ENCODE measurements at places on chromosomes 3 and 15.
A peak's percentile ranks its signal among the peaks of the same experiment; 100 is the strongest.

DNA sequence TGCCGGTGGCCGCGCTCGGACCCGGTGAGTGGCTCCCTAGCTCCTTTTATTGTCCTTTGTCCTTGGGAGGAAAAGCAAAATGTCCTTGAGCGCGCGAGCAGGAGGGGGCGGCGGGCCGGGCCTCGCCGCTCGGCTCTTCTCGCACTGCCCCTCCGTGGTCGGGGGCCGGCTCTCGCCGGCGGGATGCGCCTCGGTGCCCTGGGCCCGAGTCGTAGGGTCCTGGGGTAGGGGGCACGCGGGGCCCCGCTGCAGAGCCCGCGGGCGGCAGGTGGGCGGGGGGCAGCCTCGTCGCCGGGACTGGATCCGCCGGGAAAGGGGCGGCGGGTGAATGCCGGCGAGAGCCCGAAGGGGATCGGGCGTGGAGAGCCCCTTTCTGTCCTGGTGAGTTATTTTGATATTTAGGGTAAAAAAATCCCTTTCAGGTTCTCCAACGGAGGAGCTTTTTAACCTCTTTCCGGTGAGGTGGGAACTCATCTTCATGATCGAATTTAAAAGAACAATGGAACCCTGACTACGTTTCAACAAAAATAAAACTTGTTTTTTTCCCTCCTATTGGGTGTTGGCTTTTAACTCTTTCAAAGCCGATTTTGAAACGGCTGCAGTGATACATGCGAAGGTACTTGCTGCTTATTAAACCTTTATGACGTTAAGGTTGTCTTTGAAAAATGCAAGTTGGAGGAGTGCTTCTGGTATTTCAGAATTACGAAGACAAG, 16.8 kb upstream of the CHD2 start:
- DNase-seq, result no peak

DNA sequence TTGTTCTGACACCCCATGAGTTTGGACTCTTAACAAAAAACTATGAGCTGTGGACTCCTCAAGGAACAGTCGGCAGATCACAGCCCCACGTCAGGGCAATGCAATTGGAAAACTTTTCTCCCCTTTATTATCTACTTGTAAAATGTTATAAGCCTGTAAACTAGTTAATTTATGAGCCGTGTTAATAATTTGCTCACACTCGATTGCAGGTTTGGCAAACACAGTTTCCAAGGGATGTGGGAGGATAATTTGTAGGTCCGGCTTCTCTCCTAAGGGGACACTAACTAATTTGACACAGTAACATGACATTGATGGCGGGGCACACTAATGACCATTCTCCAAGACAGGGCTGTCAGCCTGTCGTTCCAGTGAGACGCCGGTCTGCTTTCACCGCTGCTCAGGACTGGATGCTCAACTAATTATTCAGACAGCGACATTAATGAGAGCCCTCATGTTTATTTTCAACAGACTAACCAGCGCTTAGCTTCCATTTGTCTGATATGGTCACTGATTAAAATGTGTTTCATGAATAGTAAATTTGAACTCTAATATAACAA, 222.1 kb downstream of the FOXP1 start:
- DNase-seq, result no peak

DNA sequence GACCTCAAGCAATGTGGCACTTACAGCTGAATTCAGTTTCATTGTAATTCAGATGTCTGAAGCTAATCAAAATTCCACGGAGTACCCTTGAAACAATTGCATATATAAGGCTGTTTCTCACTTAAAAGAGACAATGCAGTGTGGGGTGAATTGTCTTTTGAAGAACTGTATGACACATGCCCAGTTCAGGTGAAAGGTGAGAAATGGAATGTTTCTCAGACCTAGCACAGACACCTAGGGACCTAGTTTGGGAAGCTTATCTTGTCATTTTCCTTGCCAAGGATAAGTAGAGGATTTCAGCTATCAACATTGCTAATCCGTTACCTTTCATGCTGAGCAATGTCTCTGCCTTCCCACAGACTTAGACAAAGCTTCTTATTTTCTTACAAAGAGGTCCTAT, 36.3 kb downstream of the MBNL1 start:
- DNase-seq, result no peak

DNA sequence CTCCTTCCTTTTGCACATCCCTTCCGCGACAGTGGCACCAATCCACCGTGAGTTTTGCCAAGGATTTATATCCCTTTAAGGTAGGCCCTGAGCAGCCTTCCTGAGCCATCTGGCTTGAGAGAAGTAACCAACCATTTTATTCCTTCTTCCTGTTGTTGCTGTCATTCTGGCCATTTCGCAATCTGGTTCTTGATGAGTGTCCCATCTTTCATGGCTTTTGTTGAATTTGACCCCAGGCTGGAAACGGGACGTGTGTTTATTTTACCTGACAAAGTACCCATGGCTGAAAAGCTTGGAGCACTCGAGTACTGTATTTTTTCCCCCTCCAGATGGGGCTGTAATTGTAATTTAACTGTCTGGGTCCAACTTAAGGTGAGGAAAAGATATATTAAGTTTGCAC, 173.4 kb downstream of the WNT5A start:
- DNase-seq, result no peak

DNA sequence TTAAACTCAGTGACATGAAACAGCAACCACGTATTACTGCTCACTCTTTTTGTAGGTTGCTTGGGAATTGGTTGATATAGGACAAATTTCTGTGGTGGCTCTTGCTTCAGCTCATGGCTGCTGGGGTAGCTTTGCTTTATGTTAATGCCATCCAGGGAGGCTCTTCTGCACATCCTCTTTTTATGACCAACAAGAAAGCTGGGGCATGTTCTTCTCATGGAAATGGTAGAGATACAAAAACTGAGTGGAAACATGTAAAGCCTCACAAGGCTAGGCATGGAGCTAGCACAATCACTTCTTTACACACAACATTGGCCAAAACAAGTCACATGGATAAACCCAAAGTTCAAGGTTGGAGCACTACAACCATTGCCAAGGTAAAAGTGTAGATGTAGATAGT, 176.8 kb downstream of the NECTIN3 start:
- no peak for DNase-seq

- peak; percentile 16 for DNase-seq
Measured at GRCh38 chr3:118938183-118938961, 96.3 kb downstream of the IGSF11 start.

DNA sequence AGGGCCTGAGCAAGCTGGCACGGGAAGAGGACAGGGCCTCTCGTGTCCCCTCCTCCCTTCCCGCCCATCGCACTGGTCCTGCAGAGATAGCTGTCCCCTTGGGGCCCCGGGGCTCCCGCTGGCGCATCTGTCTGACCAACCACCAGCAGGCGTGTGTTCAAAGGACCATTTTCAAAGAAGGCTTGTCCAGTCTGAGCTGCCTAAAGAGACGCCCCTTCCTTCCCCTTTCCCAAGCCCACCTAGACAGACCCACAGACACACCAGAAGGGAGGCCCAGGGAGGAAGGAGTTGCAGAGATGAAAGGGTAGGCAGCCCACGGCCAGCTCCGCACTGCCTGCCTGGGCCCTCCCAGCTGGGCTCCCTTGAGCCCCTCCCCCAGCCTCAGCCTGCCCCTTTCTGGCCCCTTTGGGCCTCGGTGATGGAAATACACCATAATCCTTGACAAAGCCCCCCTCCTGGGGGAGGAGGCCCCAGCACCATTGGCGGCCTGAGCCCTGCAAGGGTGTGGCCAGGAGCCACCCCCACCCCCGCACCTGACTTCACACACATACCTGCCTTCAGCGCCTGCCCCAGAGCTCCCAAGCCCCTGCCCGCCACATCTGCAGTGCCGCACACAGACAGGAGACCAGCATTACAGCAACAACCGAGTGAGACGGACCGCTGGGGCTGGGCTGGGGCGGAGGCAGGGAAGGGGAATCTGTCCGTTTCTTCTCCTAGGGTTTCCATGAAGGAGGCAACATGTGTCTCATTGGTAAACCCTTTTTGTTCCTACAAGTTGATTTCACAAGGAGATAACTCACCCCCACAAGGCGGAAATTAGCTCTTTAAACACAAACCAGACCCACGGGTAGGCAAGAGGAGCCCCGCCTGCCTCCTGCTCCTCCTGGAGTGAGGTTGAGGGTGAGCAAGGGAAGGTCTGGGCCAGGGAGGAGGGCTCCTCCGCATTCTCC, at the start of gene STRA6:
Gene STRA6 (minus strand): TSS at position 336 of the 950 bp plus-strand sequence. CDS start 520 bp downstream, outside the sequence.
- DNase-seq, result no peak

- no peak for DNase-seq
Measured at GRCh38 chr3:52443268-52443610, 1.7 kb downstream of the SEMA3G start.

- peak; percentile 97 for DNase-seq
Measured at GRCh38 chr3:10366651-10367101, 45.8 kb upstream of the SEC13 start.

DNA sequence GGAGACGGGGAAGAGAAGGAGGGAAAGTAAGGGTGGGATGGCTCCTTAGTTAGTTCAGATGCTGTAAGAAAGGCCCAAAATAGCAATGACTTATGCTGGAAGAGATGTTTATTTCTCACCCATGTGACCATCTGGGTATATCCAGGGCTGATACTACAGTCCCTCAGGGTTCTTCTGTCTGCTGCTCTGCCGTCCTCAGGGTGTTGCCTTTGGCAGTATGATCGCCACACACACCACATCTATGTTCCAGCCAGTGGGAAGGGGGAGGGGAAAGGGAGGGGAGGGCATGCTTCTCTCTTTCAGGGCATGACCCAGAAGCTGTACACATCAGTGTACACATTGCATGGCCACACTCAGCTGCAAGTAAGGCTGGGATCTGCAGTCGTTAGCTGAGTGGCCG, 10.2 kb downstream of the CD276 start:
- no peak for DNase-seq

DNA sequence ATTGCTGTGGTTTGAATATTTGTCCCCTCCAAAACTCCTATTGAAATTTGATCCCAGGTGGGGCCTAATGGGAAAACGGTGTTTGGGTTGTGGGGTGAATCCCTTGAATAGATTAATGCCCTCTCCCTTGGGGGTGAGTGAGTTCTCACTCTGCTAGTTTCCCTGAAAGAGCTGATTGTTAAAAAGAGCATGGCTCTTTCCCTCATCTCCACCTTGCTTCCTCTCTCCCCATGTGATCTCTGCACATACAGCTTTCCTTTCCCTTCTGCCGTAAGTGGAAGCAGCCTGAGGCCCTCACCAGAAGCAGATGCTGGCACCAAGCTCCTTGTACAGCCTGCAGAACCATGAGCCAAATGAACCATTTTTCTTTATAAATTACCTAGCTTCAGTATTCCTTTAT, 394.9 kb upstream of the WNT5A start:
- DNase-seq, result no peak

GRCh38 chr3:179794355-179794754, 141.5 kb downstream of the USP13 start:
- DNase-seq, result no peak

GRCh38 chr3:21919383-21919782, 168.4 kb upstream of the ZNF385D start:
- no peak for DNase-seq

GRCh38 chr3:128410669-128411573, 55.8 kb downstream of the DNAJB8 start:
- no peak for DNase-seq

- no peak for DNase-seq
Measured at GRCh38 chr3:60277361-60277800, 973.9 kb downstream of the FHIT start.

DNA sequence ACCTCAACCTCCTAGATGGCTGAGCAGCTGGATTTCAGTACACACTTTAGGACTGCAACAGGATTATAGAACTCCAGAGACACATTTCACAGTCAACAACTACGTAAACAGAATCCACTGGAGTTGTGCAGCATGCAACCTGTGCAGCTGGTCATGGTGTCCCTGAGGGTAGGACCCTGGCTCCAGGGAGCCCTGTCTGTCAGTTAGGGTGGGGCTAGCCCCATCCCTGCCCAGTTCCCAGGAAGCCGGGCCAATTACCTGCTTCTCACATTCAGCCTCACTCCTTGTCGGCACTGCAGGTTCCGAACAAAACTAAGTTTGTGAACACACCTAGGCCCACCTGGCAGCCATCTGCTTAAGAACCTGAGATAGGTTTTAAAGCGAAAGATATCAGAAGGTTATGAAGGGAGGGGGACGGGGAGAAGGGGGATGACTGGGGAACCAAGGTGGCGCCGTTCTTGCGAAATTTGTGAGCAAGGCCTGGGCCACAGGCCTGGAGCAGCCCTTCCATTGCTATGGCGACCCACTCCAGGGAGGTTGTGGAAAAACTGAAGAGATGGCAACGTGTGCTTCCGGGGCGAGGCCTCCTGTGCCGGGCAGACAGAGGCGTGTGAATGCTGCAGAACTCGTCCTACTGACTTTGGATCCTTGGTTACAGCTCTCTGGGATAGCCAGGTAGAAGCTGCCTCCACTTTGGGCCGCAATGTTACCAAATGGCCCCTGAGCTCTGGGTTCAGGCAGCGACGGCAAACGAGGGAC, 25.3 kb downstream of the ACSBG1 start:
- no peak for DNase-seq

DNA sequence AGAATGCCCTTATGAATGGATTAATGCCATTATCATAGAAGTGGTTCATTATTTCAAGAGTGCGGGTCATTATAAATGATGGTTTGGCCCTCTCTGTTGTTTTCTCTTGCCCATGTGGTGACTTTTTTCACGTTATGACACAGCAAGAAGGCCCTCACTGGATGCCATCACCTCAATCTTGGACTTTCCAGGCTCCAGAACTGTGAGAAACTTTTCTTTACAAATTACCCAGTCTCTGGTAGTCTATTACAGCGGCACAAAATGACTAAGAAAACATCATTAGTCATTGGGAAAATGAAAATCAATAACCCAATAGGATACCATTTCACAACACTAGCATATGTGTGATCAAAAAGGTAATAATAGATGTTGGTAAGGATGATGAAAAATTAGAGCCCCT, 119.0 kb upstream of the LPP start:
- DNase-seq, result no peak

DNA sequence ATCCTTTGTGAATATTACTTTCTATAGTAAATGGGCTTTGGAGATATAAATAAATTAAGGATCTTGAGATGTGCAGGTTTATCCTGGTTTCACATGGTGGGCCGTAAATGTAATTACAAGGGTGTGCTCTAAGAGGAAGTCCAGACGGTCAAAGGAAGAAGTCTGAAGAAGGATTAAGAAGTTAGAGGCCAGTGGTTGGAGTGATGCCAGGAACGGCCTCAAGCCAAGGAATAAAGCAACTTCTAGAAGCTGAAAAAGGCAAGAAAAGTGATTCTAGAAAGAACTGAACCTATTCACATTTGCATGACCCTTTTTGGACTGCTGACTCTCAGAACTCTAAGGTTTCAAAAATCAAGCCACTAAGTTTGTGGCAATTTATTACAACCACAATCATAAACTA, 981.3 kb upstream of the ALCAM start:
- no peak for DNase-seq

DNA sequence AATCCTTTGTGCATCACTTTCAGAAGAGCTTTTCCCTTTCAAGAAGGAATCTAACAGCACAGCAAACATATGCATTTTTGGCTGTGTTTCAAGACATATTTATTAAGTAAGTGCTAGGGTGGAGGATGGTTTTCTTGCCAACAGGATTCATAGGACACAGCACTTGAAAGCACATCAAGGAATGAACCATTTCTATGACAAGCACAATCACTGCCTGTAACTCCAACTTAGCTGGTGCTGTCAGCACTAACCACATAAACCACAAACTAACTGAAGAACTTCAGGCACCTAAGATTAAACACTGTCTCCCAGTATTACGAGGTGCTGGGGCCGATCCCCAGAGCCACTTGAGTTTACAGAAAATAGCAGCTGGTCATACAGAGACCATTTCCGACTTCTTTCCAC, 35.4 kb upstream of the SPRED1 start:
- DNase-seq, result peak; percentile 52
